Activated CD8-positive, alpha-beta T cell treated with anti-CD3 and anti-CD28 coated beads, Interleukin-2, amount 10 ng/mL, durations not matched to agents 7 days and 5 days (primary cell): ENCODE measurements at places on chromosomes 13 and 19.
A peak's percentile ranks its signal among the peaks of the same experiment; 100 is the strongest.

DNA sequence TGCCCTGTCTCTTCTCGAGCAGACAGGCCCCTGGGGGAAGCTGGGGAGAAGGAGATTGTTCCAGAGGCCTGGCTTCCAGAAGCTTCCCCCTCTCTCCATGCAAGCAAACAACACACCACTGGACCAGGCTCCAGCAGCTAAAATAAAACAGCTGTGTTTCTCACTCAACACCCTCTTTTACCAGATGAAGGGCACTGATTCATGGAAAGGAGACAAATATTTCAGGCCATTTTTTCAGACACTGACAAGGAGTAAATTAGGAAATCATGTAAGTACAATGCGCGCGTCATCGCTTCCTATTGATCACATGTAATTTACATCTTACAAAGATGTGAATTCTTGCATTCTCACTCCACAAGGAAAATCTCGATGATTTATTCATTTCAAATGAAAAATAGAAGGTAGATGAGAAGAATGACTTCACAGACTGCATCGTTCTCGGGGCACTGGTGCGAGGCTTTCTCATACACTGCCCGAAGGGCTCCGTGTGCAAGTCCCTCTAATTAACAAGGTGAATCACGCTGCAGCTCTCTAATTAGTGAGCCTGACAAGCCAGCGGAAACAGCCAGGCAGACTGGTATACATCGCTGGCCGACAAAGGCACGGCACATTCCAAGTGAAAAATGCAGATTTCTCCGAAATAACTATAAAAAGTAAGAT is 153.6 kb downstream of the KCTD15 start:
- no peak for DNase-seq

GRCh38 chr13:113579686-113580085 is 4.9 kb upstream of the TFDP1 start:
- no peak for DNase-seq

GRCh38 chr19:33465834-33466233 is 55.8 kb downstream of the PEPD start:
- no peak for DNase-seq

GRCh38 chr19:41372501-41372900 is 3.8 kb upstream of the TMEM91 start:
- no peak for DNase-seq

- DNase-seq, result no peak
These were observed 10.4 kb upstream of the KLK15 start for GRCh38 chr19:50843701-50844221.

- DNase-seq, result no peak
These were observed 44.9 kb upstream of the DCUN1D2 start for GRCh38 chr13:113535381-113535781.

GRCh38 chr13:24270639-24271141 is 38.7 kb upstream of the C1QTNF9 start:
- peak; percentile 74 for DNase-seq

DNA sequence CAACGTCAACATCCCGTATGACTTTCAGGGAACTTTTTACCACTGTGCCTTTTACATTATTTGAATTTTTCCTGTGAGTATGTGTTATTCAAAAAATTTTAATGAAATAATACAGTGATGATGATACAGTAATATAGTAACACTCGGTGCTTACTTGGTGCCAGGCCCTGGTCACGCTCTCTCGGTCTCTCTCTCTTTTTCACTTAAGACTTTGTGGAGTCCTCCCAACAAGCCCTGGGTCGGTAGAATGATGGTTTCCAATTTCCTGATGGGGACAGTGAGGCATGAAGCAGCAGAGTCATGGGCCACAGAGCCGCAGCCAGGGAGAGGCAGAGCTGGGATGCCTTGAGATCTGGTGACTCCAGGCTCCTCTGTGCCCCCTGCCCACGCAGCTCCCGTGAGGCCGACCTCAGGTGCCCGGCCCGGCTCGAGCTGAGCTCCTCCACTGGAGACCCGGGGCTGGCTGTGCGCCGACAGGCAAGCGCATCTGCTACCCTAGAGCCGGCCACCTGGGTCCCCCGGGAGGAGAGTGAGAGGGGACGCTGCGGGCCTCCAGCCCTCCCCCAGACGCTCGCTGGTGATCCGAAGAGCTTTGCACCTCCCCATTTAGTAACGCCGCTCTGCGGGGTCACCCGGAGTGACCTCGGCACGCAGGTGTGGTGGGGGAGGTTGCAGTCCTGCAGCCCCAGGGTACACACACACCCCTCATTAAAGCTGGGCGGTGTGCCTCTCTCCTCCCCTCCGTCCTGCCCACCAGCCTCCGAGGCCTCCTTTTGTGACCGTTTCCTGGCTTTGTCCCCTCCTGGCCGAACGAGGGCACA is 4.4 kb upstream of the SBK3 start:
- DNase-seq, result no peak

DNA sequence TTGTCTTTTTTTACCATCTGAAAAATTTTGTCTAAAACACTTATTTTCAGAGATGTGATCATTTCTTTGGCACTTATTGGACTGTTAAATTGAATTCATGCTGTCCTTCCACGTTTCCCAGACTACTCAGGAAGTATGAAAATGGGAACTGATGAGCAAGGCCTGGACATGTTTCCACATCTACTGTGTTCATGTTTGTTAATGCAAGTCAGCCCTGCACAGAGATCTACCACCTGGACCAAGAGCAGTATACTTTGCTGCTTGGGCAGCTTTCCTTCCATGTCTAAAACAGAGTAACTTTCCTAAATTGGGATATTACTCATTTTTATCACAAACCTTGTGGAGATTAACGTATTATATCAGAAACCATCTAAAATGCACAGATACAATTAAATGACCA is 687.4 kb downstream of the DIAPH3 start:
- DNase-seq, result no peak

- DNase-seq, result no peak
These were observed 247.9 kb downstream of the MYO16 start for GRCh38 chr13:108877300-108877699.

DNA sequence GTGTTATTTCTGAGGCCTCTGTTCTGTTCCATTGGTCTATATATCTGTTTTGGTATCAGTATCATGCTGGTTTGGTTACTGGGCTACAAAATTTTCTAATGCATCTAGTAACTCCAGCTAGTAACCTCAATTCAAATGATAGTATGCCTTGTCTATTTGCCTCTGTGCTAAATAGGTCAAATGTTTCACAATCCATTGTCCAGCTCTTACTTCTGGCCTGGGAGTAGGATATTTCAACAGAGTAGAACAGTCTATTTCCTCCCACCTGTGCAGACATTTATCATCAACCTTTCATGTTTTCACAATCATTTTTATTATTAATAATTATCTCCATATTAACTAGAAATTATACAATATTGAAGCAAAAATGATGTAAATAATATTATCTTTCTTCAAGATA is 18.1 kb upstream of the NDFIP2 start:
- no peak for DNase-seq

GRCh38 chr19:54390942-54391577 is 24.2 kb upstream of the TTYH1 start:
- DNase-seq, result peak; percentile 83

GRCh38 chr13:48403913-48404312 is 9.0 kb downstream of the LPAR6 start:
- DNase-seq, result no peak

GRCh38 chr13:91155512-91156114 is 191.9 kb upstream of the MIR17HG start:
- no peak for DNase-seq

- DNase-seq, result no peak
These were observed 85.8 kb upstream of the ZNF43 start for GRCh38 chr19:21921691-21922180.

DNA sequence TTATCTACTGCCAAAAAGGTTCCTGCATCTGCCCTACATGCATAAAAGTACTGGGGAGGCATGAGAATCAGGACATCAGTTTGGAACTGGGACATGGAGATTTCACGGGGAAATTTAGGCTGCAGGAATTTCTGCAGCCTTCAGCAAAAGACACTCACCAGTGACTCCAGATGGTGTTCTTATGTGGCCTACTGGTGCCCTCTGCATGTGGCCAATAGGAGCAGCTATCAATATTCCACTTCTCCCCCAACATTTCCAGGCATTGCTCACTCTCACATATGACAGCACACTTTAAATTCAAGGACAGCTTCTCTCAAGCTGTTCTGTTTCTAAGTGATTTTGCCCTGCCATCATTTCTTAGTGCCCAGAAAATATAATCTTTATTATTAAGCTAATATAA is 570.5 kb upstream of the ARGLU1 start:
- no peak for DNase-seq

GRCh38 chr13:79908381-79908780 is 427.4 kb downstream of the NDFIP2 start:
- DNase-seq, result no peak

DNA sequence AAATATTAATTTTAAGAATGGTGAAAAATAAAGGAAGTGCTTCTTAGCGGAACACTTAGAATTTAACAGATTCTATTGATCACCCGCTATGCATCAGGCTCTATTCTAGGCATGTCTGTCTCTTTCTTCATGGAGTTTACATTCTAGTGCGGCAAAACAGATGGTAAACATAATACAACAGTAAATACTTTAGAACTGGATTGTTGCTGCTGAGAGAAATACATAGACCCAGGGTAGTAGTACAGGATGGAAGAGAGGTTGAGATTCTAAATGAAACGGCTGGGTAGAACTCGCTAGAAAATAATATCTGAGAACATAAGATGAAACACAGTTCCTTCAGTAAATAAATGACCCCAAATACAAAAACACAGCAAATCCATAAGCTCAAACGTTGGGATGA is 498.7 kb downstream of the MYO16 start:
- no peak for DNase-seq

- no peak for DNase-seq
These were observed 13.0 kb downstream of the BRME1 start for GRCh38 chr19:13892870-13893269.

DNA sequence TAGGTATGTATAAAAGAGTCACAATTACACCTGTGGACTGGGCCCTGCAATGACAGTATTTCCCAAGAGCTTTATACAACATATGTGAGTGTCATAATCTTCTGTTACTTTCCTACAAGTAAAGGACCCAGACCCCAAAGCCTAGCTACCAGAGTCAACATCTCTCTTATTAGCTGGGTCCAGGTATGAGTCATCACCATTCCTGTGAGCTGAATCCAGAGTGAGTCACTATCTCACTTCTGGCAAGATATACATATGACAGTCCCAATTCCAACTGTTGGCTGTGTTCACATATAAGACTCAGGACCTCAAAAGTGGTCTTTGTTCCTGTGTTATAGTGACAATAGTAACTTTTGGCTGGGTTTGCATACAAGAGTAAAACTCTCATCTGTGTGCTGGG is 46.7 kb downstream of the ZNF729 start:
- DNase-seq, result no peak

DNA sequence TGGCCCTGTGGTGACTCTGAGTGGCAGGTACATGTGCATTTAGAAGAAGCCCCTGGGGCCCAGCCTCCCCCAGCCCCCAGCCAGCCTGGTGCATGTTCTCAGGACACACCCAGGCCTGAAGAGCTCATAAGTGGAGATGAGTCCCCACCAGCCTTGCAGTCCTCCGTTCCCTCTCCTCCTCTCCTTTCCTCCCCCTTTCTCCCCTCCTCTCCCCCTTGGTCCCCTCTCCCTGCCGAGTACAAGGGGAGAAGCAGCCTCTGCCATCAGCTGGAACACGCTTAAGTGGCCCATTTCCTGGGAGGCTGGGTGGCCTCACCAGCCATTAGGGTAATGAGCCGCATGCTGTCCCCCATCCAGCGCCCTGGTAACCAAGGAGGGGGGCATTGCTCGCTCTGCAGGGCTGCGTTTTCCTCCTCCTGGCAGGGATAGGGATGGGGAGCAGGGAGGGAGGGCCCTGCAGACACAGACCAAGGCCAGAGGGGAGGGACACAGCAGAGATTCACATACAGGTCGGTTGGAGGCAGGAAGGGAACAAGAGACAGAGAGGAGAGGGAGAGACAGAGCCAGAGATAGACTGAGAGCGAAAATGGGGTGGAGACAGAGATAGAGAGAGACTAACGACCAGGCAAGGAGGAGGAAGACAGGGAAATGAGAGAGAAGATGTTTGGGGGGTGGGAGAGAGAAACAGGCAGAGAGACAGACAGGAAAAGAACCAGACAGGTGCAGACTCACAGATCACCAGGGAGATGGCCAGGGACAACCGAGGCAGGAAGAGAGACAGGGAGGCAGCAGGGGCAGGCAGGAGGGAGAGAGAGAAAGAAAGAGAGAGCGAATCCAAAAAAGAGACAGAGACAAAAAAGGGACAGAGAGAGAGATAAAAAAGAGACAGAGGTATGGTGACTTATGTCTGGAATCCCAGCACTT is 19.3 kb upstream of the DPP9 start:
- DNase-seq, result no peak

DNA sequence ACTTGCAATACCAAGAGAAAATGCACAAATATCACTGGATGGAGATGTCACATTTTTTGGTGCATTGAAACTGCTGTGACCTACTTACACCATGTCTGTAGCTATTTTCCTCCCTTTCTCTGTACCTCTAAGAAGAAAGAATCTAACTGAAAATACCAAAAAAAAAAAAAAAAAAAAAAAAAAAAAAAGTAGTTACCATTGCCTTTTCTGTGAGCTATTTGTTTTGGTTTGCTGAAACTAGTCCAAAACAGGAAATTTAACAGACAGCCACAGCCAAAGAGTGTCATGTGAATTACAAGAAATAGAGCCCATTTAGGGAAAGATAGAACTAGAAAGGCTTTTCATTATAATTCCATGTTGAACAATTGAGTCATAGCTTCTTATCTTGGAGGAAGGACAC is 37.3 kb downstream of the TNFSF13B start:
- no peak for DNase-seq

- DNase-seq, result no peak
These were observed 30.6 kb downstream of the GPX4 start for GRCh38 chr19:1134431-1134830.

DNA sequence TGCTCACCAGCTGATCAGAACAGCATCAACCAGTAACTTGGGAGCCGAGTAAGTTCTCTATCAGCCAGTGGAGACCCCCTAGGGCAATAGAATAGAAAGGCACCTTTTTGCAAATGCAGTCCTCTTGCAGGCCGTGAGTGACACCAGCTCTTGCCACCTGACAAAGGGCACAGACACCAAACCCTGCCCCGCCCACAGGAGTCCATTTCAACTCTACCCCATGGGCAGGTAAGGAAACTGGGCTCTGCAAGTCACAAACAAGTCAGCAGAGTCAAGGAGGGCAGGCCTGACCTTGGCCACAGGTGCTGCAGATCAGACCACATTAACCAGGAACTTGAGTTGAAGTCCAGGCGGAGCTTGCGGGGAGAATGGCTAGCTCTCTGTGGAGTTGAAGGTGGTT is 77.4 kb upstream of the SPATA13 start:
- DNase-seq, result no peak

- DNase-seq, result peak; percentile 67
These were observed 1.0 kb downstream of the EPOR start for GRCh38 chr19:11382898-11383705.

DNA sequence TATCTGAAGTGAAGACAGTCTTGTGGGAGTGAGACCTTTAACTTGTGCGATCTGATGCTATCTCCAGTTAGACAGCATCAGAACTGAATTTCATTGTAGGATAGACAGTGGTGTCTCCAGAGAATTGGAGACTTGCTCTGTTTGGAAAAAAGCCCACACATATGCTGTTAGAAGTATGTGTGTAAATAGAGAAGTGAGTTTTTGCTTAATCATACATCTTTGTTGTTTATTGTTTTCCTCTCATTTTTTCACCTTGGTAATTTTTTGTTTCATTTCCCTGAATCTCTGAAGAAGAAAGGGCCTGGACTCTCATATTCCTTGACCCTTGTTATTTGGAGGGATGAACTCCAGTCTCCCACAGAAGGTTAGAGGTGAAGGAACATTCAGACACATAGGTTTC is 21.8 kb downstream of the FPR3 start:
- DNase-seq, result no peak

- DNase-seq, result no peak
These were observed 24.6 kb upstream of the EPHX3 start for GRCh38 chr19:15256708-15257331.
